Stimulated activated CD8-positive, alpha-beta memory T cell treated with anti-CD3 and anti-CD28 coated beads, Interleukin-15, amount 100 ng/mL, for 4 hours (primary cell): ENCODE measurements at places on chromosomes 5 and 9.

DNA sequence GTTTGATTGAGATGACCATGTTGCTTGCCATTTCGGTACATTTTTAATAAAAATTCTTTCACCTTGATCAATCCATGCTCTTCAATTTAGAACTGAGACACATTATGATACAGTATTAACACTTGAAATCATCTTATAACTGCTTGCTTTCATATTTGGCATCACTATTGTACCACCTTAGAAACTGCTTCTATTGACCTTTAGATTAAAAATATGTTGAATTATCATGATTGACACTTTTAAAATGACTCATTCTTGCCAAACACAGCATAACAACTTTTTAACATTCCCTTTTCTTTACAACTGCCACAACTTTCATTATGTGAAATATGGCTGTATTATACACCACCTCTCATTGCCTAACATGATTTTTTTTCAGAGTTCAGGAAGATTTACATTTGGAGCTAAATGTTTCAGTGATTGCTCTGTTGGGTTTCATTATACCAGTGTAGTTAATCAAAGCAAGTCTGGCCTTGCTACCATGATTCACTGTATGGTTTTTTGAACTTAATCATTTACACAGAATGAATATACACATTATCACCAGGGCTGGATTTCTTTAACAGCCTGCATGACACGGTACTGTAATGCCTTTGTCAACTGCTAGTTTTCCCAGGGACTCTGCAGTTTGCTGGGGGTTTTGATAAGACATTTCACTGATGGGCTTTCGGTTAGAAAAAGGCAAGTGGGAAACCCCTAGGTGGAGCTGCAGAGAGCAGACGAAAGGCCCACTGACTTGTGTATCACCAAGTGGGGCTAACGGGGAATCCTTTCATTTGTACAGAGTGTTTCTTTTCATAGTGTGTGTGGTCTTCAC is 93.6 kb upstream of the TLE4 start:
- DNase-seq, result no peak

GRCh38 chr5:114010362-114010761 is 351.5 kb upstream of the KCNN2 start:
- DNase-seq, result no peak

GRCh38 chr5:41524174-41524573 is 13.8 kb upstream of the PLCXD3 start:
- DNase-seq, result no peak

GRCh38 chr5:158039441-158039840 is 180.5 kb upstream of the CLINT1 start:
- no peak for DNase-seq

GRCh38 chr9:111037708-111038330 is 451 bp downstream of the LPAR1 start:
- DNase-seq, result no peak

- DNase-seq, result no peak
Measured at GRCh38 chr9:132192728-132193127, 30.9 kb downstream of the NTNG2 start.

DNA sequence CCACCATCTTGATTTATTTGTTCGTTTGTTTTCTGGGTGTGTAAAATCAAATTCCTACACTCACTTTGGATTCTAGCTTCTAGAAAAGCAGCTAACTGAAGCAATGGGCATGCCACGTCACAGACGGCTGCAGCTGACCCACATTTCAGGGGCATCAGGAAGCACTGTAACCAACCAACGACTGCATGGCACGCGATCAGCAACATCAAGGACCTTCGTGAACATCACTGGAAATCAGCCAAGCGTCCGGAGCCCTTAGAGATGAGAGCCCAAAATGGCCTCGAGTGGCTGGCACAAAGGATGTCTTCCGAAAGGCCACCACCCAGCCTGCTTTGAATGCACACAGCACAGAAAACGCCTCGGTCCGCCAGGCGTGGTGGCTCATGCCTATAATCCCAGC is 191.1 kb downstream of the OLFM1 start:
- no peak for DNase-seq

DNA sequence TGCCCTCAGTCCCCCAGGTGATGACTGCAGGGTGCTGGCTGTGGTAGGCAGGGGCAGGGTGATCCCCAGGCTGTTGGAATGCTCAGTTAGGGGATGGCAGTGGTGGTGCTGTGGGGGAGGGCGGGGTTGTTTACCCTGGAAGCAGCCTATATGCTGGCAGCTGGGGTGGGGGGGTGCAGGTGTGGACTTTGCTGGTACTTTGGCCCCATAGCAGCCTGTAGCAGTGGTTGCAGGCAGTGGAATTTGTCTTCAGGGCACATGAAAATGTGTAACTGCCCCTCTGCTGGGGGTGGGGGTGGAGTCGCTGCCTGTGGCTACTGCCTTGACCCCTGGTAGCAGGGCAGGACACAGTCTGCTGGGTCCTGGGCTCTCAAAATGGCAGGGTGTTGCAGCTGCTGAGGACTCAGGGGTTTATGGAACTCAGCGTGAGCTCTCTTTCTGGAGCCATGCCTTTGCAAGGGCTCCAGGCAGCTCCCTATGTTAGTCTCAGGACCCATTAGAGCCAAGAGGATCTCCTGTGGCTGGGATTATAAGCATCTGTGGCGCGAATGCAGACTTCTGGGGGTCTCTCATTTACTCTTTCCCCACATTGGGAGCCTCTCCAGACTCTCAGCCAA is 65.0 kb downstream of the RMI1 start:
- DNase-seq, result no peak

DNA sequence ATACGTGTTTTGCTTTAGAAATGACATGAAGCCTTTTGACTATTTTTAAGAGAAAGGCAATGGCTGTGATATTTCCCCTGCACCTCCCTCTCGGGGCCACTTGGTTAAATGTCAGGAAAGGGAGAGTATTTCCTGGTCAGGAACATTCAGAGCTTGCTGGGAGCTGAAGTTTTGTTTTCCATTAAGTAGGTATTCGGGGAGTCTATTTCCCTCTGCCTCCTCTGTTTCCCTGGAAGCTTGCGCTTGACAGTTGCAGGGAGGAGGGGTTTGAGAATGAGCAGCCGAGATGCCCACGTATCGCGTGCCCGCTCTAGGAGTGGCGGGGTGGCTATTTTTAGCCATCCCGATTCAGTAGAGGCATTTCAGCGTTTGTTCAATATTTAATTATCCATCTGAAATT is 6.7 kb downstream of the DAB2IP start:
- DNase-seq, result no peak

DNA sequence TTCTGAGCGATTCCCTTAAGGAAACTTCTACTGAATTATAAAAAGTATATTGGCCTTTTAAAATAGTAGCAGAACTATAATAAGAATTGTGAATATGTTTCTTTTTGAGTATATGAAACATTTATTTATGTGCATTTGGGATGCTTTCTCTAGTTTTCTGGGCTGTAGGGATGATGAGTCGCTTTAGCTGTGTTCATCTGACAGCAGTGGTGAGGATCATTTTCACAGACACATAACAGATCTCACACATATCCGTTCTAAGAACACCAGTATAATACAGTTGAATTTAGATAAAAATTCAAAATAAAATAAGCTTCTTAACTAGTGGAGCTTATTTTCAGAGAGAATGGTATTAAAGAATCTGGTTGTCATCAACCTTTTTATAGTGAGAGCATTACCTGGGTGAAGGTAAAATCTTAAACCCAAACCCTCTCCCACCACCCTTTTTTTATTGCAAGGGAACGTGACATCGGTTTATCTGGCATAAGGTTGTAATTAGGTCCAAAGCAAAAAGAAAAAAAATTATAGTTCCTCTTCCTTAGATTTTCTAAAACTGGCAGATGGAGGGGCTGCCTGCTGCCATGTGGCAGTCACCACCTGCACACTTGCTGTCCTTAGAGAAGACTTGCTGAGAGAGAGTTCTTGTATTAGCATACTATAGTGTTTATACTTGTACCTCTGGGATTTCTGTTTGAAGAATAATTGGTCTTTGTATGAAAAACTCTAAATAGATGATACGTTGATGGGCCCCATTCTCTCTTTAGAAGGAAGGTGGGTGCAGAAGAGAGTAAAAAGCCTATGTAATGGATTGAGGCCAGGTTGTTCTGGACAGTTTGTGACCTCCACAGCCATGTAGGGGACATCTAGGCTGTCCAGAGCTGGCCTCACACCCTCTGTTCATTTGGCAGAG is 86.8 kb downstream of the CAMK4 start:
- no peak for DNase-seq

GRCh38 chr5:117504305-117504704 is 929.7 kb upstream of the SEMA6A start:
- no peak for DNase-seq

DNA sequence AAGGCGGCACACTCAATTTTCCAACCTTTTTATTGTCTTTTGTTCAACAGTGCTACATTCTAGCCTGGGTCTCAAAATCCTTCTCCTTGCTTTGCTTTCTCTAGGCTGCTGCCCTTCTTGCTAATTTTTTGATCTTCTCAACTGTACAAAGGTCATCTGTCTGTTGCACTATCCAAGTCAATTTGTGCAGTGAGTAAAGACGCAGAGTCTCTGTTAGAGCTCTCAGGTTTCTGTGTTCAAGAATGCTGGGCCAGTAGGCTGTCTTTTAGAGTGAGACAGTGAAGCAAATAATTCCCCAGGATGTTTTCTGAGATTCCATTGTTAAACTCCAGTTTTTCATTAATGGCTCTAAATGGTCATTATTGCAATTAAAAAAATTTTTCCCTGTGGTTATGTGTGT is 255.7 kb upstream of the ACTBL2 start:
- DNase-seq, result no peak

DNA sequence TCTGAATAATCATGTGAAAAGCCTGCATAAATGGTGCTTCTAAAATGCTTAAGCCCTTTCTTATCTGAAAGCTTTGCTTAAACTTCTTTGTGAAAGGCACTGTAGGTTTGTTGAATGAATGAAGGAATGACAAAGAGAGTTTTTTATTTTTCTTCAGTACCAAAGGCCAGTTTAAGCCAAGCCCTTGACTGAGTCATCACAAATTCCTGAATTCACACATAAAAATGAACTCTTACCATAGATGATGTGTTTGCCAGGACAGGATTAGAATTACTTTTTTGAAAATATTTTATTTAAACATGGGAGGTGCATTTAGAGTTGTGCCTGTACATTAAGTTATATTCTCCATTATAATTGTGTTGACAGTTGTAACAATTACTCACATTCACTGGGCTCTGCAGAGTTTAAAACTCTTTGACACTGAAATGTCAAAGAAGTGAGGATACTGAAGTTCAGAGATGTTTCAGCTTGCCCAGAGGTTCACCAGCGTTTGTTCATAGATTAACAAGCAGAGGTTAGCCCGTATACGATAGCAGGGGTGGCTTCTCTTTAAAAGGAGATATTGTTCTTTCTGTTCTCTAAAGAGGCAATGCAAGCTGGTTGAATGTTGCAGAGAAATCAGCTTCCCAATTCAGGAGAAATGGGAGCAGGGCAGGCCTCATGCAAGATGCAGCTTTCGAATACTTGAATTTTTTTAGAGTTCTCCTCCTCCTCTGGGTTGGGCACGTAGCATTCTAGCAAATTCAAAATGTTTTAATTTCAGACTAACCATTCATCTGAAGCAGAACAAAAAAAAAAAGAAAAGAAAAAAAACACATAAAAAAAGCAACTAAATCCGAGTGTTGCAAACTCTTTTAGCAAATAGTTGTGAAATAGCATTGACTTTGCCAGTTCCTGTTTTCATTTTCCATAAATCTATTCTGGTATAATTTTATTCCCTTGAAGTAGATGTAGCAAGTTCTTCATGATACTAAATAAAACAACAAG is 358.7 kb upstream of the KLF4 start:
- no peak for DNase-seq

- no peak for DNase-seq
Measured at GRCh38 chr5:150502106-150502505, 5.8 kb upstream of the NDST1 start.

GRCh38 chr9:90259311-90260246 is 383.0 kb downstream of the DIRAS2 start:
- no peak for DNase-seq

GRCh38 chr9:2022560-2022959 is 7.4 kb downstream of the SMARCA2 start:
- no peak for DNase-seq

GRCh38 chr5:81194633-81195334 is 38.3 kb upstream of the CKMT2 start:
- DNase-seq, result peak; percentile 46

DNA sequence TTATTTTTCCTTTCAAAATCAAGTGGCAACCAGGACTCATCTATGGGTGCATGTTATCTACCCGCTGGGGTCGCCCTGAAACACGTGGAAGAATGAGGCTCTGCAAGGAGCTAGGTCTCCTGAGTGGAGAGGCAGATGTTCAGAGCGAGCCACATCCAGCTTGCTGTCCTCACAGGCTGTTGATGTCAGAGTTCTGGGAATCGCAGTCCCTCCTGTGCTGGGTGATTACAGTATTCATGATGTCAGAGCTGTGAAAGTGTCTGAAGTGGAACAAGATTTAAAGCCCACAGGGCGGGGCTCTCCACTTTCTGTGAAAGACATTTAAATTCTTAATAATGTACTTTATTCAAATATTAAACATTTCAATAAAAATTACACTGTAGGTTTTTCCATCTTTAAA is 24.4 kb upstream of the LMX1B start:
- DNase-seq, result no peak

DNA sequence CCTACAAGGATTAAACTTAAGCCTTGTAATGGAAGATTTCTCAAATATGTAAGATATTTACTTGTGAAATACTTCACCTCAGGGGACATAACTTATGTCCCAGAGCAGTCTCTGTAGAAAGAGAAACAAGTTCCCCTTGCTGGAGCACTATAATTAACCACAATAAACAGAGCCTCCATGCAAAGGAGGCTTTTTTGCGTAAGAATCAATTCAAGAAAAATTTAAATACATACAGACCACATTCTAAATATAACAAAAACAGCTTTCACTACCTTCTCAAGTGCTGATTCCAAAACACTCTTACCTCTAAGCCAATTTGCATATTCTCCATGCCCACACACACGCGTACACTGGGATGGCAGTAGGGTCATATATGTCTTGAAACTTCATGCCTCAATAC is 30.7 kb upstream of the CCNB1 start:
- DNase-seq, result no peak

GRCh38 chr5:159586921-159587320 is 256.6 kb upstream of the IL12B start:
- DNase-seq, result no peak

- no peak for DNase-seq
Measured at GRCh38 chr5:77156379-77156778, 54.1 kb upstream of the PDE8B start.

GRCh38 chr9:19146441-19147024 is 19.2 kb upstream of the PLIN2 start:
- no peak for DNase-seq

DNA sequence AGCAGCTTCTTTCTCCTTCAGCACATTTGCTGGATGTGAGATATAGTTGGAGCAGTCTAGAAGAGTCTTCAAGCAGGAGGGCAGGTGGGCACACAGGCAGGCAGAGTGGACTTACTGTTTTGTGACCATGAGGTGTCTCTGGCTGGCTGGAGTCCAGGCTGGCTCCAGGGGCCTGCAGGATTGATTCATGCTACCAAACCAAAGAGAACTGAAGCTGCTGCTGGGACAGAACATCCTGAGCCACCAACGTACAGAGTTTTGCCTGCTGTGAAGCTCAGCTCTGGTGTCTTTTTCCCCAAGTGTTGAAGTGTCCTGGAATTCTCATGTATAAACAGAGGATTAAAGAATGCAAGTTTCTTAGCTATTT is 45.7 kb downstream of the CYSTM1 start:
- no peak for DNase-seq
